ENCODE measurements at places on chromosomes 7 and 10.

GRCh38 chr7:104653825-104654401 is 325.5 kb downstream of the LHFPL3 start:
- no peak for DNase-seq

DNA sequence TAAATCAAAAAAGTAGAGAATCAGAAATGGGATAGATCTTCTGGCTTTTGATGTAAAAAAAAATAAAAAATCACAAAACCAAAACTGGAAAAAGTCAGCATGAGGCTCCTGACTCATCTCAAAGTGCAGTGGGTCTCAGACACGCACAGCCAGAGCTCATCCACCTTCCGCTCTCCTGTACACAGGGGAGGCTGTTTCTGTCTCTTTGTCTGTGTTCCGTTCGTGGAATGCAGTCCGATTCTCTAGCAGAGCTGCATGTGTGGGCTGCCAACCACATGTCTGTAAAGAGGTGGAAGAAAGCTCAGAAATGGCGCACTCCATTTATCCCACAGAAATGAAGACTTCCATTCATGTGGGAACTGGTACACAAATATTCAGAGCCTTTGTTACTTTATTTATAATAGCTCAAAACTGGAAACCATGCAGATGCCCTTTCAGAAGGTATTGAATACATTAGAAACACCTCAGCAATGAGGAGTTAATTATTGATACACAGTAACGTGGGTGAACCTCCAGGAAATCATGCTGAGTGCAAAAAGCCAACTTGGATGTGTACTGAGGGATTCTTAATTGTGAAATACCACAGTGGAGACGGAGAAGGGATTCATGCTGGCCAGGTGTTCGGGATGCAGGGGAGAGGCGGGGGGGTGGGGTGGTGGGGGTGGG is 123.3 kb downstream of the TRRAP start:
- no peak for DNase-seq

DNA sequence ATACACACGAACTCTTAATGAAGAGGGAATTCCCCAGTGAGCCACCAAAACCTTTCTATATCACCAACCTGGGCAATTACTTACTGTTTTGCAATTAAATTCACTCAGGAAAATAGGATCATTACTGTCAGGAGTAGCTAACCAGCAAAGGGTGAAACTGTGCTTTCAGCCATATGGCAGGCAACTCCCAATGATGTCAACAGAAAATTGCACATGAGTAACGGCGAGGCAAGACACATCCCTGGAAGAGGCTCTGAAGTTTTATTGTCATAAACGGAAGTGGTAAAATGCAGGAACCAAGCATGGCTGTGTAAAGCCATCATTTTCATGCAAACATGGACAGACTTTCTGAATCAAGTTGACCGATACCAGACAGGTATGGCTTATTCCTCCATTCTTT is 548.9 kb upstream of the AUTS2 start:
- DNase-seq, result no peak

DNA sequence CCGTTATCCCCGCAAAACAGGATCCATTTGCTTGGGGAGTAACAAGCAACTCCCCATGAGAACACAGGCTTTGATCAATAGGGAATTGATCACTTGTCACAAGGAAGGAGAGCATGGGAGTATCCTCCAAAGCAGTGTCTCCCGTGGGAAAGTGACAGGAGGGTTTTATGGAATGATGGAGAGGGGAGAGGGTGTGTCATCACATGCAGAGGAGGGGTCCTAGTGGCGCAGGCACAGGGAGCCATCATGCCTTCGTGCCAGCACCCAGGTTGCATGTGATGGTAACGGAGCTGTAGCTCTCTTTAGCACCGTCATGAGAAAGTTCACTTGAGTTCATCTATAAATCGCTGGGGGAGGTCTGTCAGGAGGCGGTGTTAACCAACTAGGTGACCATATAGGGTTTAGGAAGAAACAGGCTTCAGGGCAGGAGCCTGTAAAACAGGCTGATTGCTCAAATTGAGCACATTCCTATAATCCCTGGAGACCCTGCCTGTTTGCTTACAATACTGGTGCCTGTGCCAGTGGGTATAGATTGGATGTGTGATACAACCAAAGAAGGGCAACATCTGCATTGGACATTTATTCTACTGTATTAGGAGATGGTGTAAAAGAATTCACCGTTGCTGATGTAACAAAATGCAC is 428.5 kb downstream of the GALNT17 start:
- DNase-seq, result no peak

DNA sequence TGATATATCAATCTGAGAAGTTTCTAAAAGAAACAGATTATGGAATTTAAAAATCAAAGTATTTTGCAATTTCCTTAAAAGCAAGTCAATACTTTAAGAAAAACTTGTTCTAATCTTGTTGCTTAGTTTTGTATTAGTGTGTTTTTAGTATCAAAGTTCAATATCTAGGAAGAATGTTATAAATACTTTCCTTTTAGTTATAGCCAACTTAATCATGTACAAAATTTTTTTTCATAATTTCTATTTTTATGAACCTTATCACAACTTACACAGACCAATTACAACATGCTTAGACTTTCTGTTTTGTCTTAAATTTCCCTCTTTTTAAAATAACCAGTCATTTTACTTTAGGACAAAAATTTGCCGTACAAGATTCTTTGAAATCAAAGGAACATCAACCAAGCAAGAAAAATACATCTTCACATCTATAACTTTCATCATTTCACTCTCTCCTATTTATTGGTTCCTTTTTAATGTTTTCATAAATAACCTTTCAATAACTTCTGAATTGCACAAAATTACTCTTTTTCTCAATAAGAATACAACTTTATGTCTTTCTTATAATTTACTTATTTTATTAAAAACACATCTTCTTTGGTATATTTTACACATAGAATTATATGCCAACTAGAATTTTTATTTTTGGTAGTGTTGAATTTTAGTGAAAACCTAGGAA is 308.2 kb upstream of the GLI3 start:
- no peak for DNase-seq

DNA sequence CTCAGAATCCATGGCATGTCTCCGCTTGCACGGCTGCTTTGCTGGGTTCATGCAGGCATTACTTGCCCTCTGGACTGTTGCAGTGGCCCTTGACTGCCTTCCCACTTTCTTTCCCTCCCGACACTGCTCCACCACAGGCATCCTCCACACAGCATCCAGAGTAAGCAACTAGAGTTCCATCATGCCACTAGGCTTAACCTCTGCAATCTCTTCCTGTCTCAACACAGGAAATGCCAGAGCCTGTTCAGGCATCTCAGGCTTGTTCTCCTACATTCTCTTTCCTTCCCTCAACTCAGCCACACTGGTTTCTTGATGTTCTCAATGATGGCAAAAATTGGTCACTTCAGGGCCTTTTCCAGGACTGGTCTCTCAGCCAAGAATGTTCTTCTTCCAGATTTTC is 284.5 kb upstream of the KLF6 start:
- DNase-seq, result no peak

DNA sequence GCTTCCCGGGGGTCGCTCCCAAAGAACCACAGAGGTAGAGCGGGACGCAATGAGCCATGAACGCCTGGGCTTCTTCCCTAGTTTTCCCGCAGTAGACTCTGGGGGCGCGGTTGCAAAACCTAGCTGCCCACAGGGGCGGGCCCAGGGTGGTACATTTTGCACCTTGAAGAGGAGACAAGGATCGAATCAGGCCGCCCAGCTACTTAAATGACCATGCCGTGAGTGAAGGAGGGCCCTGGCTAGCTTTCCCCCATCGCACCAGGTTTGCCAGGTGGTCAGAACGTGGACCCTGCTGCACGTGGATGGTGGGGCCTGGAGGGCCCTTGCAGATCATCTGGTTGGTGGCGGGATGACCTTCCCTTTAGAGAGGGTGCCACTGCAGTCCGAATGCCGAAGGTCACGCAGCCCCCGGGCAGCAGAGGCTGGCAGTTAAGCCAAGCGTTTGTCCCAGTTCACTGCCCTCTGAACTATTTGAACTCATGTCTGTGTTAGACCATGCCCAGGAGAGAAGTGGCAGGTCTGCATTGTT is 604 bp upstream of the SHTN1 start:
- peak; percentile 63 for DNase-seq

DNA sequence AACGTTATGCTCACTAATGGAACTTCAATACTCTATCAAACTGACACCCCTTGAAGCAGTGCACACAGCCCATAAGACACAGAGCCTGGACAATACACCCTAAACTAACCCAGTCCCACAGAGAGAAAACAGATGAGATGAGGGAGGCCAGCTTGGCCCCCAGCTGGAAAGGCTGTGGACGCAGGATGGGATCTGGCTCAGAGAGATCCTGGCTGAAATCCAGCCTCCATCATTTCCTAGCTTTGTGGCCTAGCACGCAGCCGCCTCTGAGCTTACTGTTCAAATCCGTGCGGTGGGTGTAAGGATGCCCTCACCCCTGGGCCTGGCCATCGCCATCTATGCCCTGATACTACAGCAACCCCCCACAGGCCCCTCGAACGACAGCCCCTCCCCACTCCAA is 32.7 kb downstream of the SNX8 start:
- peak; percentile 9 for DNase-seq

- no peak for DNase-seq
Observed at GRCh38 chr7:42193471-42194129, 43.4 kb downstream of the GLI3 start.

DNA sequence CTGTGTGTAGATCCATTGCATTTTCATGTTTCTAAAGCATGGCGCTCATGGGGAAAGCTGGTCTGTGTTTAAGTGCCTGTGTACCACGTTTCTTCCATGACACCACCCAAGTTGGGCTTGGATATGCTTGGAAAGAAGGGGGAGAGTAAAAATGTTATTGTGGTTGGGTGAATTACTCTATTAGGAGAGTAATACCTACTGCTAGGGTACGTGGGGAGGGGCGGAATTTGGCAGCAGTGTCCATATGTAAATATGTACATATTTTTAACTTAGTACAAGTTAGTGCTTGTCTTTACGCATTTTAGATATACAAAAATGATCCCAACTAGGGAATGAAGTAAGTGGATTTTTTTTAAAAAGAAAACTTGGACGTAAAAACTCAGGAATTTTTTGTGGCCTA is 42.9 kb upstream of the SAMD8 start:
- no peak for DNase-seq

GRCh38 chr7:25456467-25457171 is 228.3 kb upstream of the NPVF start:
- DNase-seq, result no peak

- DNase-seq, result no peak
Observed at GRCh38 chr7:5348134-5349004, 65.6 kb downstream of the SLC29A4 start.

DNA sequence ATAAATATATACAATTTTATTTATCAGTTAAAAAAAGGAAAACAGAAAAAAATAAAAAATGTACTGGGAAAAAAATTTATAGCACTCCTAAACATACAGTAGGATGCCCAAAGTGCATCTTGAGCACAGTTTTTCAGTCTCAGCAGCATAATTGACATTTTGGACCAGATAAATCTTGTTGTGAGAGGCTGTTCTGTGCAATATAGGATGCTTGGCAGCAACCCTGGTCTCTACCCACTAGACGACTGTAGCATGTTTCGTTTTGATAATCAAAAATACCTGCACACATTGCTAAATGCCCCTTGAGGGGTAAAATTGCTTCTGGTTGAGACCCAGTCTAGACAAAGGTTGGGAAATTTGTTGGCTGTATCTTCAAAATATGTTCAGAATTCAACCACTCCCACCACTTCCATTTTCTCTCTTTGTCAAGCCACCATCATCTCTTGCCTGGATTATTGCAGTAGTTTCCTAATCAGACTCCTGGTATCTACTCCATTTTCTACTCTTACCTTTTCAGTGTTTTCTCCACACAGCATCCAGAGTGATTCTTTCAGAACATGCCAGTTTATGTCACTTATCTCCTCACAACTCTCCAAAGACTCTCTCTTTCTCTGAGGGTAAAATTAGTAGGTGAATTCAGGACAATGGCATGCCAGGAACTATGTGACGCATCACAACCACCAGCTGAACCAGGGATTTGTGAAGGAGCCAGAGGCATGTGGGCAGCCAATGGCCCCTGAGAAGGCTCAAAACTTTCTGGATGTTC is 91.4 kb downstream of the GPR85 start:
- no peak for DNase-seq

- no peak for DNase-seq
Observed at GRCh38 chr10:77892761-77893160, 33.8 kb downstream of the DLG5 start.

DNA sequence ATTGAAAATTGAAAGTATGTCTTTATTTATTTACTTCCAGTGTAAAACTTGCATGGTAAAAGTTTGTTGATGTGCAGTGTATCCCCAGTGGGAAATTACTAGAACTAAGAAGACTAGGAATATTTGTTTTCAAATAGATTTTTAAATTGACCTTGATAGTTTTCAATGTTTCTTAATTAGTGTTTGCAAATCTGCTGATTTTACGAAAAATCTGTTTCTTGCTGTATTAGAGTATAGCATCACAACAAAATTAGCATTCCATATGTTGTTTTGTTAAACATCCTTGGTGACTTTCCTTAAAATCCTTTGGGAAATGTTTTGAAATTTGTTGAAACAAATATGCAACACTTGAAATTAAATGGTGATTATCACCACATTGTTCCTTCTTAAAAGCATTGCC is 425.9 kb downstream of the SUGCT start:
- no peak for DNase-seq

- DNase-seq, result no peak
Observed at GRCh38 chr10:43230909-43231522, 35.8 kb downstream of the RASGEF1A start.

DNA sequence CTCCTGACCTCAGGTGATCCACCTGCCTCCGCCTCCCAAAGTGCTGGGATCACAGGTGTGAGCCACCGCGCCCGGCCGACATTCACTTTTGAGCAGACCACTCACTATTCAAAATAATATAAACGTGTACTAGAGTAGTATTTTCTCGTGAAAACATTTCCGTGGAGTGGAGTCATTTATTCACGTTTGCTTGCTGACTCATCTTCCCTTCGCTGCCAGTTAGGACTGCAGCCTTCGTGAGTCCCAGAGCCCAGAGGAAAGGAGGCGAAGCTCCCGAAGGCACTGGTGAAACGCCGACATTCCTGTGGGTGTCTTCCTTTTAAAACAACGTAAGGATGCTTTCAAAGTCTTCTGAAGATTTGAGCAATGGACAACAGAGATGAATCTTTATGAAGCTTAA is 10.9 kb upstream of the INPP5A start:
- DNase-seq, result no peak

DNA sequence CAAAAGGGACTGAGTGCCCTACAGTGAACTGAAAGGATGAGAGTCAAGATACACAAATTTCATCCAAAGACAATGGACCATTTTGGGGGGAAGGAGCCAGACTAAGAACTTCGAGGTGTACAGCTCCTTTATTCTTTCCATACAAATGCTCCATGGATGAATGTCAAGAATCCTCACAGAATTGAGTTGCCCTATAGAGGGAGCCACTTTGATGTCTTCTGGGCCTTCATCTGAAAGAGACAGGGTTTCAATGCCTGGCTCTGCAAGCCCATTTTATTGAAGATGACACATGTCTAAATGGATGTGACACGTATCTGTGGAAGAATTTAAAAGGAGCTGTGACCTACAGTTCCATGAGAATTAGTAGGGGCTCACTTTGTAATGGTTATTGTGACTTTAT is 32.0 kb upstream of the NRG3 start:
- DNase-seq, result no peak

DNA sequence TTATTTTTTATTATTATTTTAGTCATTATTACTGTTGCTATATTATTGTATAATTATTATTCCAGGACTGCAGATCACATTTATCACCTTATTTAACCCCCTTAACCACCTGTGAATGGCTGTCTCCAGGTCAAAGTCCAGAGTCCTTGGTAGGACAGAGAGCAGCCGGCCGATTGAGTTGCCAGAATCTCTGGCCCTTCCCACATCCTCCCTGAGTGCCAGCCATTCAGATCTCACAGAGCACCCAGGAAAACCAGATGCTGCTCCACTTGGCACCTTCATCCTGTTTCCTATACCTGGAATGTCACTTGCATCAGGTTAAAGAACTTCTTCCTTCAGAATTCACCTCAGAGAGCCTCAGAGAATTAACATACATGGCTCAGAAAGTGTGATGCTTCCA is 101.1 kb downstream of the ELAPOR2 start:
- DNase-seq, result no peak

Data from midbrain (tissue), 1 donor.